ENCODE measurements at places on chromosomes 3 and 15. TPM values are rescaled to one million over a fixed set of nuclear protein-coding genes. Genes with fewer than 3 reads are reported as not detected.

MED12L gene
- total RNA-seq = 1.4 TPM

LRRIQ4 gene
- not detected for total RNA-seq

CLSTN2 gene
- 143 TPM for total RNA-seq

ZNF619 gene
- 6.7 TPM for total RNA-seq

ADIPOQ gene
- total RNA-seq = not detected

ATP13A5 gene
- not detected for total RNA-seq

SLC27A2 gene
- total RNA-seq = not detected

GRCh38 chr3:129005526-129006303 lies 4.6 kb downstream of the EFCC1 start:
- peaks cover 15% of the 10 kb centered on the region for H3K4me1 ChIP-seq
- H3K27ac ChIP-seq = peak overlapping the region; percentile 23
- no peak for DNase-seq
- H3K4me3 ChIP-seq = no peak overlapping the region
- H3K27me3 ChIP-seq = peaks cover 36% of the 10 kb centered on the region

GRCh38 chr3:168249550-168250414 lies 154.1 kb upstream of the GOLIM4 start:
- peaks cover 11% of the 10 kb centered on the region for H3K27me3 ChIP-seq
- peak overlapping the region; percentile 81 for H3K27ac ChIP-seq
- peak; percentile 93 for DNase-seq
- H3K4me1 ChIP-seq = peaks cover 17% of the 10 kb centered on the region
- H3K36me3 ChIP-seq = no peaks in the 10 kb centered on the region

- H3K4me1 ChIP-seq = peaks cover 51% of the 10 kb centered on the region
- no peaks in the 10 kb centered on the region for H3K36me3 ChIP-seq
- H3K27ac ChIP-seq = peak overlapping the region; percentile 86
- no peak for DNase-seq
Observed at GRCh38 chr3:143171141-143171980, 51.8 kb downstream of the CHST2 start.

GRCh38 chr15:67089217-67090193 lies 24.1 kb downstream of the SMAD3 start:
- DNase-seq = no peak
- H3K36me3 ChIP-seq = peaks cover 1% of the 10 kb centered on the region
- peak overlapping the region; percentile 7 for H3K27ac ChIP-seq
- H3K4me3 ChIP-seq = no peak overlapping the region
- H3K4me1 ChIP-seq = peaks cover 79% of the 10 kb centered on the region

DNA sequence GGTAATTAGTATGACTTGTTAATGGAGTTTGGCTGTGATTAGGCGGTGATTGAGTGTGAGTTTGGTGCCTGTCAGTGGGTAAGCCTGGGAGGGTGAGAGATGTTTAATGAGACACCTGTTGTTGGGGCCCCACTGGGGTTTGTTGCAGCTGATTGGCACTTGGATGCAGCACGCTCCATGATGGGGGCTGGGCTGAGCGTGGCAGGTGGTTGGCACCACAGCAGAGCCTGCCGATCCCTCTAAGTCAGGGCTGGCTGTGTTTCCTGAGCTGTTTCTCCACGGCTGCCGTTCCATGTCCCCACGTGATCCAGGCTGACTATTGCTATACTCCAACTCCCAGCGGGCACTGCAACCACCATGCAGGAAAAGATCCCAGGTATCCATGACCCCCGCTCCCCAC lies 93.5 kb upstream of the ARRDC4 start:
- no peaks in the 10 kb centered on the region for H3K4me1 ChIP-seq
- DNase-seq = no peak
- H3K27me3 ChIP-seq = no peaks in the 10 kb centered on the region

DNA sequence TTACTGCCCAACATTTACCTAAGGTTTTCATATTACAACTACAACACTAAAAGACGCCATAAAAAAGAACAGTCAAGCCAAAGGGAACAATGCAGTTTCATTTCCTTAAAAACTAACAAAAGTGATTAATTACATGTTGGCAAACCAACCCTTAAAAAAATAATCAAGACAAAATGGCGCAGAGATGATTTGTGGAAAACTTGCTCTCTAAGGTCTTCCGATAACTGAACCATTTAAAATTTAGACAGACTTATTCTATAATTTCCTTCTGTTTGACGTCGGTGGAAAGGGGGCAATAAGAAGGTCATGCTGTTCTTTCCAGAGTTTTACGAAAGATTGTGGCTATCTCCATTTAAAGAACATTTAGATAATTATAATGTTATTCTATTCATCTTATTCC lies 87.6 kb downstream of the RYK start:
- no peaks in the 10 kb centered on the region for H3K4me1 ChIP-seq
- no peak for DNase-seq
- H3K27ac ChIP-seq = no peak overlapping the region
- peaks cover 51% of the 10 kb centered on the region for H3K36me3 ChIP-seq

DNA sequence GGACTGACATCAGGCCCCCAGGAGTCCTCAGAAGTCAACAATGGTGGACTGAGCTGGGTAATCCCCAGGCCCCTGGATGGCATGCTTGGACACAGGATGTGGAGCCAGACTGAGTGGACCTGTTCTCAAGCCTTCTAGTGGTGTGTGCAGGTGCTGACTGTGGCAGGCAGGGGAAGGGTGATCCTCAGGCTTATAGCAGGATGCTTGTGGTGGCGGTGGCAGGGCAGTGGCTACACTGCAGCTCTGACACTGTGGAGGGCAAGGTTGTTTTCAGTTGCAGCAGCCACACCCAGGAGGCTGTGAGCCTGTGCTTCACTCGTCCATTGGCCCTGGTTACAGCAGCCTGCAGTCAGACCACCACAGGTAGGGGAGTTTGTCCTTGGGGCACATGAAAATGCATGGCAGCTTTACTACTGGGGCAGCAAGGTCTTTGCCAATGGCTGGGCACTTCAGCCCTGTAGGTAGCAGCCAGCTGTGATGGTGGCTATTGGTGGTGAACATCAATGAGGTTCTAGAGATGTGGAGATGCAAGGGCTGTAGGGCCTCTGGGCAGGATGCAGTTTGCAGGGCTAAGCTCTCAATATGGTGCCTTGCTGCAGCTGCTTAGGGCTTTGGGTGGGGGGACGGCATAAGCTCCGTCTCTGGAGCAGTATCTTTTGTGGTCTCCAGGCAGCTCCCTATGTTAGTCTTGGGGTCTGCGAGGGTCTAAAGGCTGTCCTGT lies 17.5 kb upstream of the MYO5A start:
- no peaks in the 10 kb centered on the region for H3K4me1 ChIP-seq
- H3K4me3 ChIP-seq = no peak overlapping the region
- no peaks in the 10 kb centered on the region for H3K27me3 ChIP-seq

All from osteocyte (in vitro differentiated cells).